ENCODE measurements at places on chromosomes 12 and 14.

GRCh38 chr12:21852251-21852650 lies 77.7 kb upstream of the KCNJ8 start:
- no peak for DNase-seq

- no peak for DNase-seq
Measured at GRCh38 chr12:120981407-120981941, 3.1 kb downstream of the HNF1A start.

GRCh38 chr12:10663869-10664268 lies 10.0 kb downstream of the STYK1 start:
- no peak for DNase-seq

- no peak for DNase-seq
Measured at GRCh38 chr12:110853836-110854235, 7.0 kb downstream of the CCDC63 start.

GRCh38 chr14:34548472-34548981 lies 9.0 kb upstream of the EAPP start:
- DNase-seq, result no peak

DNA sequence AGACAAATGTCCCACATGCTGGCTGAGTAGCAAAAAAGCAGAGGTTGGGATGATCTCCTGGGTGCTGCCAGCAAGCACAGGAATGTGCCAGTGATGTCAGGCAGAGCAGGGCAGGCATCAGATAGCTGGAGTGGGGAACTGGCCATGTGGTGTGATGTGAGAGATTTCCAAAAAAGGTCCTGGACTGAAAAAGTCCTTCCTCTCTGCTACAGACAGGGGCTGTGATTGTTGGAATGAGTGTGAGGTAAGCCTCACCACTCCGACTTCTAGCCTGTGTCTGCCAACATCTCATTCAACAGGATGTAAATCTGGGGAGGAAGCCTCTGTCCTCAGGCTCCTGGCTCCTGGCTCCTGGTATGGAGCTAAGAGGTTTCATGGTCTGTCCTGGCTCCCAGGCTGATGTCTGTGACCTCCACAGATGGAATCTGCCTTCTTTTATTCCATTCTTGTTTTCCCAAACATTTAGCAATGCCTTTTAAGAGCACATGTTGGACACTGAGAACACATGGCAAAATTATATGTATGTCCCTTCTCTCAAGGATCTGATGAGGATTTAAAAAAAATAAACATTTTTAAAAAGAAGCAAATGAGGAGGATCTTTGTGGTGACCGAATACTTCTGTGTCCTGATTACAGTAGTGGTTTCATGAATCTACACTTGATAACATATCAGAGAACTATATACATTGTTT lies 50.1 kb upstream of the STK38L start:
- no peak for DNase-seq

DNA sequence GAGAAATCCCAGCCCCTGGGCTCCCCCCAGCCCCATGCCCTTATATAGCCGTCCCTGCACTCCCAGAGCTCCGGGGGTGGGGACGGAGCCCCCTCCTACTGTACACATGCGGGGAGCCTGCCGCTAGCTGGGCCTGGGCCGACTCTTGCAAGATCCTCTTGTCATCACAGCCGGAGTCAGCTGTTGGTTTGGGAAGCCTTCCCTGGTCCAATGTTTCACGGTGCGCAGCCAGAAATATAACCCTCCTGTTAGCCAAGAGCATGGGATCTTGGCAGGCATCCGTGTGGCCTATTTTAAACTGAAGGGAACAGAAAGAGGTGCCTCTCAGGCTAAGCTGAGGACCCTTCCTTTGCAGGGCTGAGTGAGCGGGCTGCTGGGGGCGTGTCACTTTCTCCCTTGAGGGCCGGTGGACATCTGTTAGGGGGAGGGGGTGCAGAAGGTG lies 175.3 kb downstream of the TSPAN9 start:
- DNase-seq, result no peak

Measured in NCI-H1105 treated with DMSO at 0.1 percent for 48 hours (cell line).